AG09309 (cell line): ENCODE measurements at places on chromosomes 7 and 10.
A peak's percentile ranks its signal among the peaks of the same experiment; 100 is the strongest.

- DNase-seq = no peak
Measured at GRCh38 chr10:32377458-32378259, 30.7 kb upstream of the EPC1 start.

- DNase-seq = no peak
Measured at GRCh38 chr10:6579904-6580278, at the start of gene PRKCQ. TSS of gene PRKCQ (minus strand) at chr10:6580276. CDS start at chr10:6515135, 65,141 bp downstream.

DNA sequence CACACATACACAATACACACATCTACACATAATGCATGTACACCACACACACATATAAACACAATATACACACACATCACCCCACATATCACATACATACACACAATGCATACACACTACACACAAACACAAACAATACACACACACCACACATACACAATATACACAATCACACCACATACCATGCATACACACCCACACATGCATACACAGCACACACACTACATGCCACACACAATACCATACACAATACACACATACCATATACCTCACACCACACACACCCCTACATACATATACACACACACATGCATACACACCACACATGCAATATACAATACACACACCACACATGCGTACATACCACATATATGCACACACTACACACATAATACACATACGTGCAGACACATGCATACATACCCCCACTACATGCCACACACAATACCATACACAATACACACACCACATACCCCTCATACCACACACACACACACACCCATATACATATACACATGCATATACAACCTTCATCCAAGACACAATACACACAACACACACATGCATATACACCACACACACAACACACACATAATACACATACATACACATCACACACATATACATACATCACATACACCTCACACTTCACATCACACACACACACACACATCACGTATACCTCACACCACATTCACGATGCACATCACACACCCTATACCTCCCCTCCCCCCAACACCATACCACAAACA lies 34.0 kb downstream of the PSMC2 start:
- no peak for DNase-seq

DNA sequence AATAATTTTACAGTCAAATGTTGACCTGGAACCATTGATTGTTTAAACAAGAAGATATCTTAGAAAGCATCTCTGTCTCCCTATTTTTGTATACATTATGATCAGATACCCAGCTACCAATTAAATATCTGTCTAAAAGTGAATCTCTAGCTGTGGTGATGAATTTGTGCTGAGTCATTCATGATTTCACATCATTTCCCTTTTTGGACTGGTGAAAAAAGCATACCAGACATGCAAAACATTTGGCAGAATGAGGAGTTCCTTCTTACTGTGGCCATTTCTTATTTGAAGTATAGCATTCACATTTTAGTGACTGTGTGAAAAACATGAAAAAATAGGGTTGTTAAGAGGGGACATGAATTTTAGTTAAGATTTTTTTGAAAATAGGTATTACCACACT lies 98.0 kb upstream of the GATA3 start:
- DNase-seq = peak; percentile 57

DNA sequence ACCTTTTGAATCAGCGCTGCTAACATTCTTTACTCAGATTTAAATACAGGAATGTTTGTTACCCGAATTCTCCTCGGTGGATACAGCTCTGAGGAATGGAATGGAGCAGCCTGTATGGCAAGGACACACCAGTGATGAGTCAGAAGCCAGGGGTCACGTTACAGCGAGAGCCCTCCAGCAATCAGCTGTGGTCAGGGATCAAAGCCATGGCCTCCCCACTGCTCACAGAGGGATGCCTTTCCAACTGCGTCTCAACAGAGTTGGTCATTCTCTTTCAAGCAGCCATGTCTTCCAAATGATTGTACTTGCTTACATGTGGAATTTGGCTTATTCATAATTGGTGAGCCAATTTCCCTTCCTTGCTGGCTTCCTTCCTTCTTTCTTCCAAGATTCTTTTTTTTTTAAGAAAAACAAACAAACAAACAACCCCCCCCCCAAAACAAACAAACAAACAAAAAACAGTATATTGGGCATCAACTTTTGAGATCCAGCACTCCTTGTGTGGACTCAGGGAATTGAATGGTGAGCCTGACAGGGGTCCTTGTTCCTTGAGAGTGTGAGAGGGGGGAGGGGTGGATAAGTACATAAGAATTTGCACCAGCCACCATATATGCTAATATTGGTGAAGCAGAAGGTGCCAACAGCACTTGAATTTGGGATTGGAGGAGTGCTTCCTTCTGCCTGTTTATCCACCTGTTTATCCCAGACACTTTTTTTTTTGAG lies 100.2 kb downstream of the ATXN7L1 start:
- DNase-seq = peak; percentile 98

DNA sequence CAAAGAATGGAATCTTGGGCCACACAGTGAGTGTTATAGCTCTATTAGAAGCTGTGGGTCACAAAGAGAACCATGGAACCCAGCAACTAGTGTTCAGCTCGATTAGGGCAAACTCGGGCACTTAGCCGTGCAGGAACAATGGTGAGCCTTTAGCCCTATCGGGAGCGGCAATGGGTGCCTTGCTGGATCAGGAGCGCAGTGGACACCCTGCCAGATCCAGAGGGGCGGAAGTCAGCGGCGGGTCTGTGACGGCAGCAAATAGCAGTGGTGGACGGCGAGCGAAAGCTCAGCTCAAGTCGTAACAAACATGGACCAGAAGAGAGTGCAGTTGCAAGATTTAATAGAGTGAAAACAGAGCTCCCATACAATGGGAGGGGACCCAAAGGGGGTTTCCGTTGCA lies 43.9 kb upstream of the NRG3 start:
- no peak for DNase-seq

- no peak for DNase-seq
Measured at GRCh38 chr10:125153703-125154490, 6.5 kb downstream of the CTBP2 start.
